WTC11 (cell line): ENCODE measurements at places on chromosomes 11 and 22. TPM values are rescaled to one million over a fixed set of nuclear protein-coding genes. Genes with fewer than 3 reads are reported as not detected.
A peak's percentile ranks its signal among the peaks of the same experiment; 100 is the strongest.

DNA sequence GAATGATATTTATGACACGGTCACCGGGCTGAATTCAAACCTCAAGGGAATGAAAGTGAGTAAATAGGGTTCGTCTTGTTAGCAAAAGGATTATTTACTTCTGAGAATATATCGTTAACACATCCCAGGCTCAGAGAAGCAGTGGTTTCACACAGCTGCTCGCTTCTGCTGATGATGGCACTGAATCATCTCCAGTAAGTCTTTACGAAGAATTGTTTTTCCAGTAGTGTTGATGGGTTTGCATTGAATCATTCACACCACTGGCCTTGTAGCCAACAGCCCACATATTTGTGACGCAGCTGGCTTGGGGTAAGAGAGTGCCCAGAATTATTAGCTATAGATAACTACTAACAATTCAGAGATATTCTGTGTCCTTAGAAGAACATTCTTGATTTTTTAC is 236.3 kb downstream of the CADM1 start:
- no peak overlapping the region for H3K27ac ChIP-seq
- H3K4me3 ChIP-seq, result no peak overlapping the region
- H3K4me1 ChIP-seq, result peaks cover 13% of the 10 kb centered on the region
- no peaks in the 10 kb centered on the region for H3K36me3 ChIP-seq
- no peak for DNase-seq

DNA sequence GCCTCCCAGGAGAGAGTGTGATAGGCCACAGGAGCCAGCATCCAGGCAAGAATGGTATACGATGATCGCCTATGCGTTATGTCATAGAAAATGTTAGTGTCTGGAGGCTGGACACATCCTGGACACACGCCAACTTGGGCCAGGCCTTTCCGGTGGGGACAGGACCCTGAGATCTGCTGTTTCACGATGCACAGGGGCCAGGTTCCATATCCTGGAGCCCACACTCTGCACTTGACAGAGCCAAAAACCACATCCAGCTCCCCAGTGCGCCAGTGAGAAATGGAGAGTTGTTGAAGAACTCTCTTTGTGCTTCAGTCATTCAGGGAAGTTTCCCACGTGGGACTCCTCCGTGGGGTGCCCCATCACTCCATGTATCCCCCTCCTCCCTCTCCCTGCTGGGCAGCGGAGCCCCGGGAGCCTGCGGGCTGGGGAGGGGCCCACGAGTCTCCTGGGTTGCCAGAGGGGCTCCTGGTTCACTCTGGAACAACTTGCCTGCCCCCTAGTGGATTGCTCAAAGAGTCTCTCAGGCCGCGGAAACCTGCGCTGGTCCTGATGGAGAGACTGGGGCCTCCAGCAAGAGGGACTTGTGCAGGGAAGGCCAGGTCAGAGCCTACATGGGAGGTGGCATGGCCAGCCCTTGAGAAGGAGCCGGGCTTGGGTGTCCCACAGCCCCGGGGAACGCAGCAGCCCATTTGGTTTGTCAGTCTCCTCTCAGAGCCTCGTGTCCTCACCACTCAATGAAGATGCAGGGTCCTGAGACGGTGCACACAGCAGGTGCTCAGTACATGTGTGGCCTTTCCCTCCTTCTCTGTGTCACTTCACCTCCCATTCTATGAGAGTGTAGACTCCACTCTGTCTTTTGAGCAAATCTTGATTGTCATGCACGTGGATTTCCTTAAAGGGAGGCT is 10.2 kb upstream of the LRRC32 start:
- peak; percentile 88 for DNase-seq
- H3K27me3 ChIP-seq, result peaks cover 4% of the 10 kb centered on the region; the same call in 1 of the 2 replicates
- H3K27ac ChIP-seq, result no peak overlapping the region
- H3K4me3 ChIP-seq, result no peak overlapping the region
- H3K4me1 ChIP-seq, result no peaks in the 10 kb centered on the region

- H3K27ac ChIP-seq, result no peak overlapping the region
- DNase-seq, result no peak
- H3K4me3 ChIP-seq, result no peak overlapping the region
- H3K27me3 ChIP-seq, result peaks cover 67% of the 10 kb centered on the region
- no peaks in the 10 kb centered on the region for H3K36me3 ChIP-seq
Measured at GRCh38 chr11:13104619-13105236, 95.6 kb downstream of the RASSF10 start.

DNA sequence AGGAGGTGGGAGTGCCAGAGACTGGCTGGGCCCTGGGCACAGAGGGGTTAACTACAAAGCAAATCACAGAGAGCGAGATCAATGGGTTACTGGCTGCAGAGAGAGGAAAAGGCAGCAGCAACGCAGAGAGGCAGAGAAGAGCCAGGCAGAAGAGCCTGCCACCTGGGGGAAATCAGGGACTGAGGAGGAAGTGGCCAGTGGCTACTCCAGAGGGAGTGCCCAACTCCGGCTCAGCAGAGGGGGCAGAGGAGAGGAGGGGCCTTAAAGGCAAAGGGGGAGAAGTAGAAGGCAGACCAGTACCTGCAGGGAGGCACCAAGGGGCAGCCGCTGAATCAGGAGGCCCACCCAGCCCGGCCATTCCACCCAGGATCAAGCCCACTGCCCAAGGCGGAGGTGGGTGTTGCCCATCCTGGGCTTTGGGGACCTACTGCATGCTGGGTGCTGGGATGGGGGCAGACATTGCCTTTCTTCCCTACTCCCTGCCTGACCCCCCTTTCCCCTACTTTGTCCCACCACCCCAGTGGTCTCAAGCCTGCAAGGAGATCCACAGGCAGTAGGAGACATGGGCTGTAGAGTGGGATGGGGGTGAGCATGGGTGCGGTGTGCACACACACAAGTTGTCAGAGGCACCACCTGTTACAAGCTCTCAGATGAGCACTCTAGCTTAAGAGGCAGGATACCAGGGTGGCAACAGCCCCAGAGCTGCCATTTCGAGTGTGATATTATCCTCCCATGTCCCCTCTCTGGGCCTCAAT is 926 bp upstream of the GALR3 start:
- peak; percentile 43 for DNase-seq
- peaks cover 37% of the 10 kb centered on the region for H3K4me1 ChIP-seq
- peaks cover 64% of the 10 kb centered on the region for H3K27me3 ChIP-seq
- H3K36me3 ChIP-seq, result peaks cover 2% of the 10 kb centered on the region; the same call in 1 of the 2 replicates

DNA sequence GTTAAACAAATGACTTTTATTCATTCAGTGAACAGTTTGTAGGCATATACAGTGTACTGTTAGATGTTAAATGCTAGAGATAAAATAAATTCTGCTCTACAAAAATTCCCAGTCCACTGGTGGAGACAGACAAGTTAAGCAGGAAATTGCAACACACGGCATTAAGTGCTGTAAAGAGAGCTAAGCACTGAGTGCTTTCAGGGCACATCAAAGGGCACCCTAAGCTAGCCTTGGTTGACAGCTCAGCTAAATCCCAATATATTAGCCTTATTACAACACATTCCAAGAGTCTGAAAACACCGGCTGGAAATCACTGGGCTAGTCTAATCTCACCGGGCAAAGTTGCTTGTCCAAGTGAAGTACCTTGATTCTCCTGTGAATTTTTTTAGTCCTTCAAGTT is 55.1 kb downstream of the NOX4 start:
- no peaks in the 10 kb centered on the region for H3K27me3 ChIP-seq
- no peak for DNase-seq
- H3K4me1 ChIP-seq, result no peaks in the 10 kb centered on the region
- no peaks in the 10 kb centered on the region for H3K36me3 ChIP-seq

DNA sequence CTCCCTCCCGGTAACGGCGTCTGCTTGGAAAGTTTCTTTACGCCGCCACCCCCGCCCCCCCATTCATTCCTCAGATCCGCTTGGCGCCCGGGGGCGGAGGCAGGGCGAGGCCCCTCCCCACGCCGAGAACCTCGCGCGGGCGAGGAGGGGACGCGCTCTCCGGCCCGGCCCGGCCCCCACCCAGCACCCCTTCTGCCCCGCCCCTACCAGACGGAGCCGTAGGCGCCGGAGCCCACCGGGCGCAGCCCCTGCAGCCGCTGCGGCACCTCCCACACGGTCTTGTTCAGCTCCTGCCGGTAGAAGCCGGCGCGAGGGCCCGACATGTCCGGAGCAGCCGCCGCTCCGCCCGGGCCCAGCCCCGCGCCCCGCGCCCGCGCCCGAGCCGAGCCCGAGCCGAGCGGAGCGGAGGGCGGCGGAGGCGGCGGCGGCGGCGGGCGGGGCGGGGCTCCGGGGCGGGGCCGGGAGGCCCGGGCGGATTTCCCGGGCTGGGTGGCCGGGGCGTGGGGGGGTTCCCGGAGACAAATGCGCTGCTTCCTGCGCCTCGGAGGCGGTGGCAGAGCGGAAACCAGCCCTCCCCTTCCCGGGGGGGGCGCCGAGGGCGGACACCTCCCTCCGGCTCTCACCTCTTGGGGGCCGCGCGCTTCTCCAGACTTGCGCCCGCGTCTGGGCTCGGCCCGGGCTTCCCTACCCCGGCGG is at the start of gene MAPK11:
TSS of gene MAPK11 (minus strand) at position 411 of the 696 bp plus-strand sequence. CDS start at position 323, 88 bp downstream.
- no peak within 1 kb of the TSS for H3K27ac ChIP-seq
- H3K4me3 ChIP-seq, result peak within 1 kb of the TSS; percentile 57
- H3K4me1 ChIP-seq, result no peaks in the 10 kb centered on the region
- H3K36me3 ChIP-seq, result peaks cover 4% of the 10 kb centered on the region
- H3K27me3 ChIP-seq, result peaks cover 53% of the 10 kb centered on the region

- peak overlapping the region; percentile 8 for H3K27ac ChIP-seq
- peaks cover 14% of the 10 kb centered on the region for H3K36me3 ChIP-seq
- DNase-seq, result no peak
- peaks cover 23% of the 10 kb centered on the region for H3K4me1 ChIP-seq
Measured at GRCh38 chr11:130094614-130095013, 24.9 kb downstream of the APLP2 start.

The CCDC116 gene
- 0.14 to 0.57 TPM (median 0.27 TPM) in 3 replicates for total RNA-seq

The OR51I1 gene
- not detected in 3 replicates for total RNA-seq

The GPR83 gene
- total RNA-seq, result 0.23 to 0.48 TPM (median 0.42 TPM) in 3 replicates
